GM23338 (cell line): ENCODE measurements at places on chromosomes 7 and 10. TPM values are rescaled to one million over a fixed set of nuclear protein-coding genes. Genes with fewer than 3 reads are reported as not detected.
A peak's percentile ranks its signal among the peaks of the same experiment; 100 is the strongest.

Gene CACNA2D1
- 20.4 and 33.7 TPM in 2 replicates for total RNA-seq

- no peak for DNase-seq
- no peak overlapping the region for H3K27ac ChIP-seq
- H3K4me1 ChIP-seq: peaks cover 8% of the 10 kb centered on the region
- H3K4me3 ChIP-seq: no peak overlapping the region
- H3K27me3 ChIP-seq: no peaks in the 10 kb centered on the region
Measured at GRCh38 chr10:58300676-58301075, 31.7 kb downstream of the CISD1 start.

DNA sequence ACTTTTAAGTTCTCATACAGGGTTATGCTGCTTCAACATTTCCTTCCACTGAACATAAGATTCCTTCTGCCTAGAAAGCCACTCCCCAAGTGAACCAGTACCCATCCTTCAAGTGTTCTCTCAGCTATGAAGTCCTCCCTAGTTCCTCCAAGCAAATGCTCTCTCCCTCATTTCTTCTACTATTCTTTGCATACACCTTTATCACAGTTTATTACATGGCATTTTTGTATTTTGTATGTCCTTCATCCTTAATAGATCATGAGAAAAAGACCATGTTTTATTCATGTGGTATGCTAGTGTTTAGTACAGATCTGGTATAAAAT, 1.9 kb downstream of the SYPL1 start:
- no peaks in the 10 kb centered on the region for H3K36me3 ChIP-seq
- H3K27me3 ChIP-seq: 0 out of 2 replicates have a peak, but pooled peaks cover 4% of the 10 kb centered on the region
- H3K27ac ChIP-seq: no peak overlapping the region
- peak overlapping the region; percentile 72 for H3K4me3 ChIP-seq
- H3K4me1 ChIP-seq: peaks cover 29% of the 10 kb centered on the region

DNA sequence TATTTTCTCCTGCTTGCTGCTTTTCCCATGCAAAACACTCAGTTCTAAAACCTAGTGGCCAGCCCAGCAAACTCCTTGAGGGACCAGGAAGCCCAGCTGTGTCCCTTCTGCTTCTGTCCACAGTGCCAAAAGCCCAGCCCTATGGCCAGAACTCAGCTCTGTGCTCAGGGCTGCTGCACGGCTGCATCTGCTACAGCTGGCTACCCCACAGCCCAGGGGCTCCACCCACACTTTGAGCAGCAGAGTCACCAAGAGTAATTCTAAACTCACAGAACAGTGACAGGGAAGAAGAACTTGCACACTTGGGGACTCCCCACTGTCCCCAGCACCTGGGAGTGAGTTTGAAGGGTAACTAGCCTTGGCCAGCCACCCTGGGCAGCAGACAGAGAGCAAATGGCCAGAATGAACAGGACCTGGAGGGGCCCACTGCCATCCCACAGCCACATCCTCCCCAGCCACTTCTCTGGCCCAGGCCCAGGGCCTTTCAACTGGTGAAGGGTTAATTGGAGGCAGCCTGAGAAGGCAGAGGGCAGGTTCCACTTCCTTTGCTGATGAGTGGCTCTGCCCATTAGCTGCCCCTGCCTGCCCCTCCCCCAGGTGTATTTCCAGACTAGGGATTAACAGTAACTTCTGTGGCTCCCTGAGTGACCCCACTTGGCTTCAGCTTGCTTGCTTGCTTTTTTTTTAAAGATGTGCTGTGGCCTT, 28.1 kb upstream of the TRIM8 start:
- peaks cover 3% of the 10 kb centered on the region; the same call in 1 of the 2 replicates for H3K4me1 ChIP-seq
- H3K4me3 ChIP-seq: no peak overlapping the region
- no peaks in the 10 kb centered on the region for H3K36me3 ChIP-seq
- H3K27ac ChIP-seq: no peak overlapping the region

GRCh38 chr10:97307866-97308780, 10.9 kb upstream of the FRAT1 start:
- no peaks in the 10 kb centered on the region for H3K4me1 ChIP-seq
- H3K27ac ChIP-seq: no peak overlapping the region
- H3K27me3 ChIP-seq: no peaks in the 10 kb centered on the region
- H3K36me3 ChIP-seq: no peaks in the 10 kb centered on the region

DNA sequence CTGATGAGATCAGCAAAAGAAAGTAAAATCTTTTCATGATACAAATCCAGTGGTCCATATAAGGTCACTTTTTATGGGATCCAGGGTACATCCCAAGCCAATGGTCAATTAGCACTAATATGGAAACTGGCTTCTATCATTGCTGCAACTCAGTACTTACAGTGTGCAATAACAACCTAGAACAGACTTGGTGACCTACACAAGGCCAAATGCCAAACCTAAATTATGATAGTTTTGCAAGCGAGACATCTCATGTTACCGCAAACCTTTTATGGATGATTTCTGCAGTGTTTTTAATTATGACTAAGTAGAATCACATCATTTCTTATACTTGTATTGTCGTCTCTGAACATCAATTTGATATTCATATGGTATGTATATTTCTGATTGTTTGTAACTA, 583.5 kb upstream of the SEMA3D start:
- H3K4me3 ChIP-seq: no peak overlapping the region
- peaks cover 51% of the 10 kb centered on the region for H3K27me3 ChIP-seq
- no peak overlapping the region for H3K27ac ChIP-seq
- no peaks in the 10 kb centered on the region for H3K4me1 ChIP-seq

GRCh38 chr10:13046851-13047528, 45.5 kb upstream of the CCDC3 start:
- no peaks in the 10 kb centered on the region for H3K27me3 ChIP-seq
- no peak overlapping the region for H3K27ac ChIP-seq
- no peak overlapping the region for H3K4me3 ChIP-seq

GRCh38 chr7:75979759-75980429, 14.5 kb downstream of the TMEM120A start:
- no peak overlapping the region for H3K27ac ChIP-seq
- H3K27me3 ChIP-seq: no peaks in the 10 kb centered on the region
- H3K4me3 ChIP-seq: no peak overlapping the region
- no peaks in the 10 kb centered on the region; the same call in 1 of the 2 replicates for H3K36me3 ChIP-seq
- no peak for DNase-seq

Gene RAB18
- 27.8 and 35.5 TPM in 2 replicates for total RNA-seq

DNA sequence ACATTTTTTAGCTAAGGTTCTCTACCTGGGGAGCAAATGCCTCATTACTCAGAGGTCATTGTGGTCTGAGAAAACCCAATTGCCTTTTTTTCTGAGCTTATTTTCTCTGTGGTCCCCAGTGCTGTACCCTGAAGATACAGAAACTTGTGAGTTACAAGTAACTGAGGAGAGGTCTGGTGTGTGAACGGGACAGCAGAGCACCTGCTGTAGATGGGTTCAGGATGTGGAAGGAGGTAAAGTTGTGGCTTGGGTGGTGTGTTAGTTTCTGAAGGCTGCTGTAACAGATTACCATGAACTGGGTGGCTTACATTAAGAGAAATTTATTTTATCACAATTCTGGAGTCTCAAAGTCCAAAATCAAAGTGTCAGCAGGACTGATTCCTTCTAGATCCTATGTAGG, 449.1 kb upstream of the NRP1 start:
- H3K27ac ChIP-seq: no peak overlapping the region
- no peak for DNase-seq
- H3K4me1 ChIP-seq: no peaks in the 10 kb centered on the region

DNA sequence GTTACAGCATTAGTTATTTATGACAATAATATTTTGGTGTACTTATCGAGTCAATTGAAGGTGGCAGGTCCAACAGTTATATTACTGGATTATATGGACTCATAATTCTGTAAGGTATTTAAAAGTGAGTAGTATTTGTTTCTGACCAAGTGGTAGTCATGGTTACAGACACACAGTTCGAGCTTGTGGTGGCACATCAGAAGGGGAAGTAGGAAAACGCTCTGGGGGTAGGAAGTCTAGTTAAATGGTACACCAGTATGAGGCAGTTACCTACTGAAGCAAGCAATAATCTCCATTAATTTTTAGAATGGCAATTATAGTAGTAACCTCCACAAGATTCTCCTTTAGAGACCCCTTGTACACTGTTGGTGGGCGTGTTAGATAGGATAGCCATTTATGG, 541.2 kb downstream of the ETV1 start:
- no peak overlapping the region for H3K27ac ChIP-seq
- no peak overlapping the region for H3K4me3 ChIP-seq
- no peaks in the 10 kb centered on the region for H3K4me1 ChIP-seq
- DNase-seq: no peak
- H3K27me3 ChIP-seq: no peaks in the 10 kb centered on the region

GRCh38 chr7:133207687-133208086, 45.2 kb upstream of the EXOC4 start:
- H3K4me1 ChIP-seq: no peaks in the 10 kb centered on the region
- H3K36me3 ChIP-seq: peaks cover 2% of the 10 kb centered on the region; the same call in 1 of the 2 replicates
- DNase-seq: peak; percentile 63
- no peak overlapping the region for H3K27ac ChIP-seq

GRCh38 chr7:1127001-1127400, 33.0 kb downstream of the ZFAND2A start:
- H3K4me1 ChIP-seq: peaks cover 4% of the 10 kb centered on the region
- no peak overlapping the region for H3K27ac ChIP-seq
- DNase-seq: no peak
- no peak overlapping the region for H3K4me3 ChIP-seq

DNA sequence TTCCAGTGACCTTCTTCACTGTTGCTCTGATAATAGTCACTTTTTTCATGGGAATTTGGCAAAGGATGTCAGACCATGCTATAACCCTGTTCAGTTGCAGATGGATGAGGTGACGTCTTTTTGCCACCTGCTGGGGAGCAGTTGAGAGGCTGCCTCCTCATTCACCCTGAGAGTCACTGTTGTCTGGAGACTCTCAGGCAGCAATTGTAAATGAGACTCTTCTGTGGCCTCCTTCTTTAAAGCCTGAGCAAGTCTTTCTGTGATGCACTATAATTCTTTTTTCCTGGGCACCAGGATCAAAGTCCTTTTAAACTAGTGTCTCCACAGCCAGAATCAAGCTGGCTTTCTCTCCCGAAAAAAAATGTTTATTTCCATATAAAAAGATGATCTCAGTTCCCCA, 345.1 kb downstream of the ARL4A start:
- peak overlapping the region; percentile 35 for H3K27ac ChIP-seq
- H3K4me3 ChIP-seq: no peak overlapping the region
- H3K36me3 ChIP-seq: no peaks in the 10 kb centered on the region
- peaks cover 20% of the 10 kb centered on the region for H3K4me1 ChIP-seq

- DNase-seq: no peak
- H3K27ac ChIP-seq: no peak overlapping the region
- no peaks in the 10 kb centered on the region for H3K4me1 ChIP-seq
- H3K27me3 ChIP-seq: no peaks in the 10 kb centered on the region
- no peak overlapping the region for H3K4me3 ChIP-seq
- no peaks in the 10 kb centered on the region for H3K36me3 ChIP-seq
Measured at GRCh38 chr10:127375461-127375860, 173.6 kb upstream of the NPS start.

DNA sequence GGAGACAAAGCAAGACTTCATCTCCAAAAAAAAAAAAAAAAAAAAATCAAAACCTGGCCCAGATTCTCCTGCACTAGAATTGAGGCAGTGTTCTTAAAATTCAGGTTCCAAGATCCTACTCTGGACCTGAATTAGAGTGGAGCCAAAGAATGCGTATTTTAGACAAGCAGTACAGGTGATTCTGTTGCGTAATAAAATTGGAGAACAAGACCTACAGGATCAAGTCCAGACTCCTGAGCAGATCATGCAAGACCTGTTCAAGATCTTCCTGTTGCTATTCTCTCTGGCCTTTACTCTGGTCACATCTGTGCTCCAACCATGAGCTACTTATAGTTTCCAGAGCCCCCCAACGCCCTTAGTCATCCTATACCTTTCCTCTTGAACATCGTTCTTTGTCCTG, 51.5 kb upstream of the RSBN1L start:
- no peak overlapping the region for H3K27ac ChIP-seq
- peaks cover 5% of the 10 kb centered on the region; the same call in 1 of the 2 replicates for H3K4me1 ChIP-seq
- peaks cover 33% of the 10 kb centered on the region; the same call in 1 of the 2 replicates for H3K36me3 ChIP-seq
- no peak for DNase-seq
- no peaks in the 10 kb centered on the region for H3K27me3 ChIP-seq

DNA sequence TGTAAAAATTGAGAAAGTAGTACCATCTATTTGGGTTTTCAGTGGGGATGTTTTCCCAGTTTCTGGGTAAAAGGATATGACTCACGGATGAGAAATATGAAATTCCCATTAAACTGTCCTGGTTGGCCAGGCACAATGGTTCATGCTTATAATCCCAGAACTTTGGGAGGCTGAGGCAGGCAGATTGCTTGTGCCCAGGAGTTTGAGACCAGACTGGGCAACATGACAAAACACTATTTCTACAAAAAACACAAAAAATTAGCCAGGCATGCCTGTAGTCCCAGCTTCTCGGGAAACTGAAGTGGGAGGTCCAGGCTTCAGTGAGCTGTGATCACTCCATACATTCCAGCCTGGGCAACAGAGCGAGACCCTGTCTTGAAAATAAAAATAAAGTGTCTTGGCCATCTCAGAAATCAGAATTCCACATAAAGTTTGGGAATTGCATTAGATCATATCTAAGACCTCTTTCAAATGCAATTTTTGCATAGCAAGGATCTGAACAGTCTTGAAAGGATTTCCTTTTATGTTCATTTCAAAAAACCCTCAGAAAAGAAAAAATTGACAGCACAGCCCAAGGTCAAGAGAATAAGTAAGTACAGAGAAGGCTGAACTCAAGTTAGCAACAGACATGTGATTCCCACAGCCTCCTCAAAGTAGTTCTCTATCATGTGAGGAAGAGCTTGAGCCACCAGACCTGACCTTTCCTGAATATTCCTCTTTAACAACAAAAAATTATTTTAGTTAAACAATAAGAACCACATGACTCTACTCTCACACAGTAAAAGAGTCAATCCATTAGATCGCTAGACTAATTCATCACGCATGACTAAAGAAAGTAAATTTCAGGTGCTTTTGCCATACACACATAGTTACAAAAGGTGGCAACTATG, 141.5 kb upstream of the CAV2 start:
- DNase-seq: no peak
- H3K27ac ChIP-seq: no peak overlapping the region
- no peaks in the 10 kb centered on the region for H3K36me3 ChIP-seq
- H3K4me1 ChIP-seq: no peaks in the 10 kb centered on the region
- H3K4me3 ChIP-seq: no peak overlapping the region

Gene TLX1
- total RNA-seq: not detected in 2 replicates

DNA sequence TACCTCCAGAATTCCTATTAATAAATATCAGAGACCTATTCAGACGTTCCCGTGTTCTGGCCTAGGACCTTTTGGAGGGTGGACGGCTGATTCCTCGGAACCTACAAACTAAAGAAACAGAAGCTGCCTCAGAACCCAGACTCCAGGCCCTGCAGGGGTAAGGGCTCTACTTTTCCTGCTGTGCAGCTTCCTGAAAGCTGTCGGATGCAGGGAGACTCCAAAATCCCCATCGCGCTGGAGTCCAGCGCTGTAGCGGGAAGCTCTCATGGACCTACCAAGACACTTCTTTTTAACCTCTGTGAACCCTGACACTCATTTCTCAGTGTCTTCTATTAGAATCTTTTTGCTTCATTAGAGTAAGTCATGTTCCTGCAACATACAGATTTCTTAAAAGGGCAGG, 244.5 kb upstream of the PITRM1 start:
- H3K27ac ChIP-seq: no peak overlapping the region
- H3K4me1 ChIP-seq: no peaks in the 10 kb centered on the region
- no peaks in the 10 kb centered on the region for H3K27me3 ChIP-seq
- H3K4me3 ChIP-seq: no peak overlapping the region
- no peaks in the 10 kb centered on the region for H3K36me3 ChIP-seq

Gene FKBP9
- total RNA-seq: 13.0 and 15.8 TPM in 2 replicates
